ENCODE measurements at places on chromosomes 5 and 9.

- DNase-seq: no peak
Observed at GRCh38 chr9:89453452-89453851, 44.5 kb downstream of the SEMA4D start.

GRCh38 chr5:96226941-96227552, 206.0 kb downstream of the PCSK1 start:
- peak; percentile 48 for DNase-seq

DNA sequence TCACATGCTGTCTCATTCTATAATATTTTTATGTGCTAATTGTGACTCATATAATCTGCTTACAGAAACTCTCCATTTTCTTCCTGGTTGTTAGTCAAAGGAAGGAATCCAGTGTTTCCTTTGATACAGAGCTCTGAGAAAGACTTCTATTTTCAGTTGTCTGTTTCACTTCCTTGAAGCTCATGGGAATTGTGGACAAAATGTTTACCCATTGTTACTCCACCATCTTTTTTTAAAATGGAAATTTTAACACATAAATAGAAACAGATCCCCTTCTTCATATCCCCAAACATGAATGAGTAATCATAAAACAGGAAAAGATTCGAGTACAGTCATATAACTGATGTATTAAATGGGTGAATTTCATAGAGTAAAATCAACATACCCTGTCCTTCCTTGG, 42.0 kb upstream of the KCNN2 start:
- DNase-seq: no peak

DNA sequence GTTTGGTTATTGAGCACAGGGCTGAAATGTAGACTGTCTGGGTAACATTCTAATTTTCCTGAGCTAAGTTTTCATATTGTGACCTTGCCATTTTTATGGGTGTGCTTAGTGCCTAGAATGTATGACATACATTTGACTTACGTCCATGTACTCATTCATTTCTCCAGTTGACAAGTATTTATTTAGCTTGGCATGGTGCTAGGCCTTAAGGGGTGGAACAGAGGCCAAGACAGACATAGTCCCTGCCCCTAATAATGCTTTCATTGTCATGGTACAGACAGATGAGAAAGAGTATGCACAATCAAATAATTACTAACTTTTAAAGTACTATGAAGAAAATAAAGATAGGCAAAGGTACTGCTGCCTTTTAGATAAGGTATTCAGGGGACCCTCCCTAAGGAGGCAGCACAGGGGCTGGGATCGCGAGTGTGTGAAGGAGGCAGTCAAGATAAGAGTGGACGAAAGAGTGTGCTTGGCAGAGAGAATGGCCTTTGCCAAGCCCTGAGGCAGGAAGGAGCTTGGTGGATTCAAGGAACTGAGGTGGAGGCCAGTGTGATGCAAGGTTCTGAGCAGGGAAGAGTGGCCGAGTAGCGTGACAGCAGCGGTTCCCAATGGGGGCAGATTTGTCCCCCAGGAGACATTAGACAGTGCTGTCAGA, 128.0 kb downstream of the PIP5K1B start:
- DNase-seq: peak; percentile 22

DNA sequence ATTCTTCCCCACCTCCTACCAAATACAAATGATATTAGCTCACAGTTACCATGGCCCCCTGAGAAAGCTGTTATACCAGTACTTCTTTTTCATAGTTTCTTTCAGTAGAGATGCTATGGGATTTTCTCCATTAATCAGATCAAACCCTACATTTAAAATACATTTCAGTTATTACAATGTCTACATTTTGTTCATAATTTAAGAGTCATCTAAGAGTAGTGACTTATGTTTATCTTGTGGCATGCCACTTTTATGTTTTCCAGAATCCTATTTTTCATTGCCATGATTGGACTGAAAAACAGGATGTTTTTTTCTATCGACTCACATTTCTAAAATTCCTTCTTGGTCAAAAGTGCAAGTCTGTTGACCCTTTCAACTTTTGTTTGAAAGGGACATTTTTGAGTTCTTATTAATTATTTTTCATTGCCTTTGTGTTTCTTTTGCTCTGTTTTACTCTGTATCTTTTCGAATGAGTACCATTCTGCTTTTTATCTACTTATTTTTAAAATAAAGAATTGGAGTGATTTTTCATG, 77.4 kb upstream of the ANXA1 start:
- DNase-seq: no peak

Measured in right cardiac atrium (tissue), 5 donors.